ENCODE measurements at places on chromosomes 5 and 9.

- no peak for DNase-seq
Observed at GRCh38 chr9:33459115-33459514, 11.7 kb upstream of the AQP3 start.

DNA sequence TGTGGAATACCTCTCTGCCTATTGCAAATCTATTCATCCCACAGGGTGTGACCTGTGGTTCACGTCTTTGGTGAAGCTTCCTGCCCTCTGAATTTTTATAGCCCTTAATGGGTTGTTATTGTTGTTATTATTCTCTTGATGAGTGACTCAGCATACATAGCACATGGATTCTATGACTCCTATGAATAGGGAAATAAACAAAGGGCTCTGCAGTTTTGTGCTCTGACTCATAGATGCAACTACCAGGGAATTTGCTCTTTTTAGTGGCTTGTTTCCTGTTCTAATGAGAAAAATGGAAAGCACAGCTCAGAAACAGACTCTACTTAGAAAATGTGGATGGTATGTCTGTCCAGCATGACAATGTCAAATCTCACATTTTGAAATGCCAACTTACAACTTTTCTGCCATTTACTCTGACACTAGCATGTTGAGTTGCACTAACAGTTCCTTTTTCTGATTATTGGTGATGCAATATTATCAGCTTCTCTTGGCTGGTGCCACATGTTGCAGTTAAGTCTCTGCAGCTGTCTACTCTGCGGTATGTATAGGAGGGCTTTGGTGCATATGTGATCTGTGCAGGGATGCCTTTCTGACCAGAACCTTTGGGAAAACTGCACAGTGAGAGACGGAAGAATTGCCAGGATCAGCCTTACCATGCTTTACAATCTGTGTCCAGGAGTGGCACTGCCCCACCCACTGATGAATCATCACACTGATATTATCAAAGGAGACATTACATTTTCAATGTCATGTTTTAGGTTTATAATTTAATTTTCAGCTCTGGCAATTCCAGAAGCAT lies 996.4 kb upstream of the WWC1 start:
- DNase-seq: no peak

DNA sequence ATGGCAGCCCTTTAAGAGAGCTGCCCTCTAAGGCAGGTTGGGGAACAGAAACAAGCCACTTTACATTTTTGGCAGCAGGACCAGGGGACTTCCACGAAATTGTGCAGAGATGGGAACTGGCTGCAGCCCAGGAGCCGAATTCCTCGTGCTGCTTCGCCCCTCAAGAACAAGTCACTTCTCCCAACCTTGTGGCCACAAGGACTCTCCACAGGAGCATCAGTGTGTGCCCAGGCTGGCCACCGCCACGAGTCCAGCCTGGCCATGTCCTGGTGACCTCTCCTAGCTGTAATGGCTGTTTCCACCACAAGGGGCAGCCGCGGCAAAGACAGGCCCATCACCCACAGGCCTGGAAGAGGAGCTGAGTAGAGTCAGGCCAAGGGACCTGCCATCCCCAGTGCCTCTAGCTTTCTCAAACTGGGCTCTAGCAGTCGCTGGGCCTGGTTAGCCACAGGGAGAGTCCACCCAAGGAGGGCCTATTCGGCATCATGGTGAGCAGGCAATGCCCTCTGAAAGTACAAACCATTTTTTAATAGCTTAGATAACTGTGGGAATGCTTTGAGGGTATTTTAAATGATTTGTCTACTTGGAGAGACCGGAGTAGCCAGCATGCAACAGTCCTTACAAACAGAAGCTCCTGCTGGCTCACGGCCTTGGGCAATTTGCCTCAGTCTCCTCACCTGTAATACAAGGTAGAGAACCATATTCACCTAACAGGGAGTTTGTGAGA lies 129.0 kb downstream of the COL23A1 start:
- peak; percentile 16 for DNase-seq

- DNase-seq: peak; percentile 53
Observed at GRCh38 chr9:35664531-35665470, at the start of gene ARHGEF39. Gene ARHGEF39, minus strand, starts transcription at chr9:35665195. Its CDS starts 26 bp downstream, at chr9:35665169.

DNA sequence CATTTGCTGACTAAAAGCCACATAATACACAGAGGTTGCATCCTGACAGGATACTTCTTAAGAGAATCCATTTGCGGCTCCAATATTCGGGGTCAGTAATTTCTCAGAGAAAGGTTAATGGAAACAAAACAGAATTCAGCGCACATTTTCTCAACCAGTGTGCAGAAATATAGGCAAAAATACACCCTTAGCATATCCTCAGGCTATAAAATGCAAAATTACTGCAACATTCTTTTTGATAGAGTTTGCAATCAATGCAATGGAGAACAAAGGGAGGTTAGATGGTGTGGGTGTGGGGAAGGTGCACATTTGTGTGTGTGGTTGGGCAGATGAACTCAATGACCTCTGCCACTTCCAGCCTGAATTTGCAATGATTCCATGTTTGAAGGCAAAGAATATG lies 35.4 kb upstream of the ACO1 start:
- DNase-seq: no peak

DNA sequence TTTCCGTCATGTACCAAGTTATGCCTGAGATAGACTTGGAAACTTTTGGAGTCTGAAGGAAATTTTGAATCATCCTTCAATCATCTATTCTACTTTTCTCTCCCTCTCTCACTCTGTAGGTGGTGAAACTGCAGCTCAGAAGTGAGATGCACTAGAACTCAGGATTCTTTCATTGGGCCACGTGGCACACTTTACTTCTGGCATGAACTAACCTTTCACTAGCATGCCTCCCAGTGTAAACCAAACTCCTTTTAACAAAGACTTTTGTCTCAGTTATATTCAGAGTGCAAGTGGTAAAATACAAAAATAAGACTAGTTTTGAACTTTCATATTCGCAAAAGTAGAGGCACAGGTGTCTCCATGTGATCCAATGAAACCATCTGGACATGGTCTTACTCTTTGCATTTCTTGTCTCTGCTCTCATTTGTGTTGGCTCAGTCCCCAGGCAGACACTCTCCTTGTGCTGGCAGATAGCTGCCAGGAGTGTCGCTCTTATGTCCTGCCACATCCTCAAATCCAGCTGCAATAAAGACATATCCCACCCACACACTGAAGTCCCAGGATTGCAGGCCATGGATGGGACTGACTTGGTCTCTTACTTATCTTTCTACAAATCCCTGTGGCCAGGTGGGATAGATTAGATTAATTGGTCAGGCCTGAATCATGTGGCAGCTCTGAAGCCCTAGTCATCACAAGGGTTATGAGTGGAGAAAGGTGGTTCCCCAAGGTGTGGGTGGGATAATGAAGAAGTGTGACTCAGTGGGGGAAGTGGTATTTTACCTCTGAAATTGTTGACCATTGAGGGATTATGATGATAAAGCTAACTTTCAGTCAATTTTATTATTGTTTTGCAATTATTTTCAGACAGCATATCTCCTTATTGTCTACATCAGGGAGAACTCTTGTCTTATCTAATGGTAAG lies 267.5 kb downstream of the GABRB2 start:
- no peak for DNase-seq

DNA sequence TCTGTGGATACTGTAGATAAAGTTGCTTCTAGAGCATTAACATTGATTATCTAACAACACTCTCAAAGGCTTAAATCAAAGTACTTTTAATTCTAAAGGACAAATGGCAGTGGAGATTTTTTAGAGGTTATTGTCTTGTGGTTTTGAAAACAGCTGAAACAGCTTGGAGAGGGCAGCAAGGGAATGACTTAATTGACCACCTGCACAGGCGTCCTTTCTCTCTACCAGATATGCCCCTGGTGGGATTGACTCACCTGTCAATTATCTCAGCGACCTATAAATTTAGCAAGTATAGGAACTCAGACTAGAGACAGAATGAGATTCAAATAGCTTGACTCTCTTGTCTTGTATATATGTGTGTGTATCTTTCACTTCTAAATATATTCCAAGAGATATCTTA lies 13.5 kb downstream of the ARL14EPL start:
- no peak for DNase-seq

GRCh38 chr9:111258875-111259271 lies 71.2 kb downstream of the OR2K2 start:
- DNase-seq: no peak

GRCh38 chr5:121707178-121707577 lies 144.5 kb upstream of the FTMT start:
- no peak for DNase-seq

All from stimulated activated naive CD4-positive, alpha-beta T cell (primary cell).